ENCODE measurements at places on chromosomes 3 and 15.

DNA sequence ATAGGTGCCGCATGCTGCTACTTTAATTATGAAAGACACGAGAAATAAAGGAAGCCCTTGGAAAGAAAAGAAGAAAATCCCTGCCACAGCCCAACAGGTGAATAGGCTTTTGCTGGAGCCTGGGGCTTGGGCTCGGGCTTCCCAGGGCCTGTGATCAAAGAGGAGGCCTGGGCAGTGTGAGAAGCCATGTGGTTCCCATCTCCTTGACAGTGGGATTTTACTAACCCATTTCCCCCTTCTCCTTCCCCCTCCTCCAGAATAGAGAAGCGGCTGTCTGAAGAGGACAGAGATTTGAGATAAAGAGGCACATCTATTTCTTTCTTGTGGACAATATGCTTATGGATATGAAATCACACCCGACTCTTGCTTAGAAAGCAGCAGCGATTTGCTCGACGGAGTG lies 369.1 kb downstream of the MCTP2 start:
- DNase-seq = no peak

- DNase-seq = no peak
These were observed 254.3 kb downstream of the RYR3 start for GRCh38 chr15:33565094-33565493.

- DNase-seq = no peak
These were observed 51.9 kb upstream of the RPL32 start for GRCh38 chr3:12893247-12893646.

DNA sequence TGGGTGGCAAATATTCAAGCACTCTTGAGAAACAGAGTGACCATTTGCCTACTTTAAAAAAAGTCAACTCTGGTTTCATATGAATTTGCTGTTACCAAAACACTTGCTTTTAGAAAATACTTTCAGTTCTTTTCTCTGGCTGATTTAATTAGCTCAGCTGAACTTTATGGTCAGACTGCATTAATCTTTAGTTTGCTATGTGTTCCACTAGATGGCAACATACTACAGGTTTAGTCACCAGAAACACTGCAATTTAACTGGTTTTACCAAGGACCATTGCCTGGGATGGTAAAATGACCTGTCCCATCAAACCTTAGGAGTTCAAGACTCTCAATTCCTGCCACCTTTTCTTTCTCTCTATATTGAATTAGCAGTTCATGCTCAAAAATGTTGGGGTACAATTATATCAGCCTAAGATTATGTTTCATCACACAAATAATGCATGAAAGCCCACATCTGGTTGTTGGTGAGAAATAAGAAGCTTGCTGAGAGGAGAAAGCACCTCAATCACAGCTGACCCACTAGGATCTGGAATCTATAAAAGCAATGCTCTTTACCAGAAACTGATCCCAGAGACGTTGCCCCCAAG lies 14.2 kb downstream of the EIF4E3 start:
- no peak for DNase-seq

DNA sequence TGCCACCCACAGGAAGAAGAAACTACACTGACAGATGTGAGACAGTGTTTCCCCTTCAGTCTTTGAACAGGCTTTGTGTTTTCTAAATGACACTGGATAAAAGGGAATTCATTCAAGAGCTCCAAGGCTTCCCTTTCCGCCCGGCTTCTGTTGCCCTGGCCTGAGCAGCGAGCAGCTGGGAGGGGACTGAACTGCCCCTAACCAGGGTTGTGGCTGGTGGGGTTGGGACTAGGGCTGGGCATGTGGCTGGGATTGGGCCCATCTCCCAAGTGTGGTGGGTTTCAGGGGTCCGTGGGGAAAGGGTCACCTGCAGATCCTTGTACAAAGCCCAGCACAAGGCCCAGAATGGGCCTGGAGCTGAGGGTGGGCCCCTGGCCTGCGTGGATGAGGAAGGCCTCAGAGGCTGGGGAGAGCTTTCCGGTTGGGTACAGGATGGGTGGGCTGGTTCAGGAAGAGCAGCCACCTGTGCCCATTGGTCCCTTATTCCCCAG lies 10.4 kb downstream of the VILL start:
- DNase-seq = no peak

GRCh38 chr3:32175607-32176197 lies 62.8 kb upstream of the CMTM8 start:
- peak; percentile 35 for DNase-seq

- DNase-seq = no peak
These were observed 11.4 kb downstream of the RAB6B start for GRCh38 chr3:133884054-133884886.

- DNase-seq = no peak
These were observed 94.9 kb downstream of the HMG20A start for GRCh38 chr15:77515613-77516012.

DNA sequence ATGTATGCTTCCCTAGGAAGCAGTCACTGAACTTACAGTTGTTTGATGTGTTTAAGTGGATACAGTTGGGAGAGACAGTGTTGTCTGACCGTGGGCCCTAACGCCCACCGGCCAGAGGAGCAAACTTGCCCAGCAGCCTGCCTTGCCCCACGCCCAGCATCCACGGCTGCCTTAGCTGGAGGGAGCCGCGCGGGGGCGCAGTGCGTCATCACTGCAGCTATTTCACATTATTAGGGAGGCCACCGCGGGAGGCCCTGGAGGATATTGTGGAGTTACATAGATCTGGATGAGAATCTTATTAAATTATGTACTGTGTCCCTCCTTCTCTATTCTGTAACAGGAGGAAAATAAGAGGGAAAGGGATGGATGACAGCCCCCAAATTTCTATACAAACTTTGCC lies 267.2 kb downstream of the GABRG3 start:
- no peak for DNase-seq

DNA sequence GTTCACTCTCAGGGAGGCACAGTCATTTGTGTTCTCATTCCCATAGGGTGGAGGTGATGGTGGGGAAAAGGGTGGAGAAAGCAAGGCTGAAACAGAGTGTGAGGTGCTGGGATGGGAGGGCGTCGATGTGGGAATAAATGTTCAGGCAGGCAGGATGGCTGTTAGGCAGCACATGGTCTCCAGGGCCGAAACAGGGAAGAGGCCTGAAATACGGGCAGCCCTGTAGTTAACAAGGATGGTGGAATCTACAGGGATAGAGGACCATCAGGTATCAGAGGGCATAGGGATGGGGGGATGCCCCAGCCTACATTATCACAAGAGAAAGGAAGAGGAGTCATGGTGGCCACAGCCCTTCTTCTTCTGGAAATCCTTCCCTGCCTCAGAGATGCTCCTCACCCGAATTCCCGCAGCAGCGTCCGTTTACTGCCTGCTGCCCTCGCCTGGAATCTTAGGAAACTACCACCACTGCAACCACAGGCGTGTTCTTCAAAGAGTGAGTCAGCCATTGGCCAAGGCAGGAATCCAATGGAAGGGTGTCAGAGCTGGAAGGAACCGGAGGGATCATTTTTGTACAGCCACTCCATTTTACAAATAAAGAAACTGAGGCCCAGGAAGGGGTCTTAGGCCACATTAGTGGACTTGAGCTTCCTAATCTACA lies 49.7 kb upstream of the POMGNT2 start:
- peak; percentile 73 for DNase-seq

DNA sequence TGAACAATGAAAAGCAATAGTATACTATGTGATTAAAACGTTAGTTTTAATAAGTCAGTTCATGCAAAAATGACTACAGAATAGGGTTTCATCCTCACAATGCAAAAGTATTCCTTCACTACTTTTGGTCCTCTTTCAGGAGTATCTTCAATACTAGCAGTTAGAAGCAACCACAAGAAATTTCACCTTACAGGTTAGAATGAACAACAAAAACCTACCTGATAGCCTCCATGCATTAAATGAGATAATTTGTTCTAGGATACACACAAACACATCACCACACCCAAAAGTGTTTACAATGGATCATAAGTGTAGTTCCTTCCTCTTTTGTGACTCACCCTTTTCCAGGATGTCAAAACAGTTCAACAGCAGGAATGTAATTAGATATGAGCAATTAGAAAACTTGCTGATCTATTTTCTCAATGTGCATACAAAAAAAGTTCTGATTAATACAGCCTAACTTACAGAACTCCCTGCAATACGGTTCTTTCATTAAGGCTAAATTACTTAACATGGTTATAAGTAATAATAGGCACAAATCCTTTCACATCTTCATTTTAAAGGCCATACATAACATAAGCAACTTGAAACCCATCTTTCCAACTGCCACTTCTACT lies 21.6 kb downstream of the UACA start:
- DNase-seq = no peak

Measured in heart left ventricle (tissue), 16 donors.